Globus pallidus (tissue), 1 donor: ENCODE measurements at places on chromosomes 7 and 10.
A peak's percentile ranks its signal among the peaks of the same experiment; 100 is the strongest.

- no peak for DNase-seq
Observed at GRCh38 chr7:90383861-90384260, 19.4 kb upstream of the CLDN12 start.

GRCh38 chr7:148570510-148570909 lies 20.1 kb upstream of the C7orf33 start:
- no peak for DNase-seq

GRCh38 chr10:20013991-20014750 lies 197.9 kb downstream of the PLXDC2 start:
- DNase-seq, result no peak

DNA sequence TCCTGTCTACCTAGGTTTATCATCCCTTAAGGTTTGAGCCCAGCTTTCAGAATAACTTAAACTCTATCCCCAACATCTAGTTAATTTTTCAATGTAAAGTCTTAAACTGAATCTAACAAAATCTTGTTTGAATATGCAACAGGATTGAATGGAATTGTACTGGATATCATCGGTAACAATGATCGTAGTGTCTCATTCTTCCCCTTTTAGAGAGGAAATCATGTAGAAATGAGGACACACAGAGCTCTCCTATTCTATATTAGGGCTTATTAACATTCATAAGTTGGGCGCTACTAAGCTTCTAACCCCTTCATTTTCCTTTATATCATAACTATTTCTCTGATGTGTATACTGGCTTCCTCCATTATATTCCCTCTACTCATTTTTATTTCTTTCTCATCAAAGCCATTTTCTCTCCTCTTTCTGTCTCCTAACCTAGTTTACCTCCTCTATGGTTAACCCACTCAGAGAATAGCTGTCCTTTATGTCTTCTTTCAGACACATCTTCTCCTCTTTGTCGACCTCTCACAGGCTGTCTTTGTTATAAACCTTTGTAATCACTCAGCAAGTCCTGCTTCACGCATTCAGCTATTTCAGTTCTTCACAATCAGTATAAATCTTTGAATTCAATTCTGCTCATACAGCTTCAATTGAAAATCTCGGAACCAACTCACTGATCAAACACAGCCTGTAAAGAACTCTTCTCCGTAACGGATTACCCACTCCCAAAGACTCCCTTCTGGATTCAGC lies 1019.0 kb upstream of the C7orf33 start:
- DNase-seq, result peak; percentile 74

DNA sequence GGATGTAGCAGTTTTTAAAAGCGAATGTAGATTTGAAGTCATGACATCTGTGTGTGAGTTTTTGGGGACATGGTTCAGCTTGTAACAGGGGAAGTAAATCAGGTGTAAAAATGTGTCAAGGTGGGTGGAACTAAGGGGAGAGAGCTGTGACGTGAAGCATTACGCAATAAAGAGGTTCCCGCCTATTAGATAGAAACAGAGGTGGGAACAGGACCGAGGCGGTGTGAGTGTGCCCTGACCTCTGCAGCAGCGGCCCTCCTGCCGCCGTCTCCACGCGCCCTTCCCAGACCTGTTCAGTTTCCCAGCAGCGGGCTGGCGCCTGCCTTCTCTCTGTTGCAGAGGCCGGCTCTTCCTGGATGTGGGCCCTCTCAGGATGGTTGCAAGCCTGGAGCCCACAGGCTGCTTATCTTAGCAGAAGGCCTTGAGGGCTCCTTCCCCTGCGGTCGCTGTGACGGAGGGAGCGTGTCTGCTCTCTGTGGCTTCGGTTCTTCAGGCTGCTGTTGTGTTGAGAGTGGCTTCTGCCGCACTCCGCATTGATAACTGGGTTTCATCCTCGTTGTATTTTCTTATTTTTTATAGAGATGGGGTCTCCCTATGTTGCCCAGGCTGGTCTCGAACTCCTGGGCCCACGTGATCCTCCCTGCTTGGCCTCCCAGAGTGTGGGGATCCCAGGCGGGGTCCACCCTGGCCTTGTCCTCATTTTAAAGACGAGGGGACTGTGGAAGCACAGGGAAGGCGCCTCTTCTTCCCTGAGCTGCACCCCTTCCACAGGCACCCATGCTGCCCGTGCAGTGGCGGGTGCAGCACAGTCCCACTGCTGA lies 65.0 kb downstream of the DNAJB6 start:
- no peak for DNase-seq

GRCh38 chr7:108809356-108809755 lies 239.7 kb downstream of the DNAJB9 start:
- no peak for DNase-seq

- no peak for DNase-seq
Observed at GRCh38 chr10:44306762-44307161, 78.1 kb downstream of the CXCL12 start.

GRCh38 chr7:5424749-5425506 lies 1.3 kb upstream of the TNRC18 start:
- peak; percentile 58 for DNase-seq

DNA sequence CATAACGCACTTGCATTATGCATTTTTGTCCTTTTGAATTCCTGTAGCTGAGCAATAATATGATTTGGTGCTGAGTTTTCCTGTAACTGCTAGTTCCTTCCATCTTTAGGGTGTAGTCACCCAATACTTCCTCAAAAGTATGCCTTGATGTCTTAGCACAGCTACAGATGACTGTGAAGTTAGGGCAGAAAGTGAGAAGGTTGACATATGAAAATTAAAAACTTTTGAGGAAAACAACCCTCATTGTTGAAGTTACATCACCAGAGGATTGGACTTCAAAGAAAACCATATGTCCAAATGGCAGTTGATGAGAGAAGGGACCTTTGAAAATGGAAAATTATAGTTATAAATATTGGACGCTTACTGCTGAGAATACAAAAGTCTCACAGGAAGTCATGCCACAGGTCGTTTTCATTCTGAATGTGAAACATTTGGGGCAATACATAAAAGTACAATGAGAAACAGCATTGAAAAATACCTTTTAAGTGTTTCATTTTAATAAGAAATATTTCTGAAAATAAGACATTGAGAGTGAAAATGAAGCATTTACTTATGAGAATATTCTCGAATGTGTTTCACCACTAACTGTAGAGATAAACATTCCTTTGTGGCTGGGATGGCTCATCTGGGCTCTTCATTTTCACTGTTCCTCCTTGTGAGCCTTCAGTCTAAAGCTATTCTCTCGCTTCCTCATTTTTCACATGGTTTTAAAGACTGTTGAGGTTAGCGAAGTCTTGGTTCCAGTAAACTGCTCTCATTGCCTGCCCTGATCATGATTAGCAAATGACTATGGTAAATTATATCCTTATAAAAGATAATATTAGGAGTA lies 61.4 kb upstream of the NME8 start:
- DNase-seq, result peak; percentile 43

- no peak for DNase-seq
Observed at GRCh38 chr7:521221-522070, 1.8 kb upstream of the PDGFA start.

DNA sequence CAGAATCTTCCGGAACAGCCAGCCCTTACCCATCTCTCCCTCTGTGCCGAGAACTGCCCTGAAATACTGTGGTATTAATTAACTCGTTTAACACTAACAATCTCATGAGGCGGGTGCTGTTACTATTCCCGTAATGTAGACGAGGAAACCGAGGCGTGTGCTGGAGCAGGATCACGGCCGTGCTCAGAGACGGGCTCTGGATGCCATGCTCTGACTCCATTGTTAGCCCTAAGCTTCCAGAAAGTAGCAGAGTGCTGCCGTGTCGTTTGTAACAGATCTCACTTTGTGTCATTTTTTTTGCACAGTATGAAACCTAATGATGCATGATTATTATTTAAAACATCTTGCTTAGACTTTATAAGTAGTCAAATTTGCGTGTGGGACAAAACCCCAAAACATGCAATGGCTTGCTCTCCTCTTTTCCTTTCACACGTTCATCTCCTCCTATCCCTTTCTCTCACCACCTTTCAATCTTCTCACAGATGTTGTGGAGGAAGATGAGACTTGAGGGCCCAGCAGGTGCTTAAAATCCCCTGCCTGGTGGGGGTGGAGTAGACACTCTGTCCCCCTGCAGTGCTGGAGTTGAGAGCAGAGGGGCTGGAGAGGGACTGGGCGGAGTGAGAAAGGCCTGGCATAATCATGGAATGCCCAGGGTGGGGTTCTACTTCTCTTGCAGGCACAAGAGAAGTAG lies 482 bp upstream of the ACTR3C start:
- DNase-seq, result no peak

DNA sequence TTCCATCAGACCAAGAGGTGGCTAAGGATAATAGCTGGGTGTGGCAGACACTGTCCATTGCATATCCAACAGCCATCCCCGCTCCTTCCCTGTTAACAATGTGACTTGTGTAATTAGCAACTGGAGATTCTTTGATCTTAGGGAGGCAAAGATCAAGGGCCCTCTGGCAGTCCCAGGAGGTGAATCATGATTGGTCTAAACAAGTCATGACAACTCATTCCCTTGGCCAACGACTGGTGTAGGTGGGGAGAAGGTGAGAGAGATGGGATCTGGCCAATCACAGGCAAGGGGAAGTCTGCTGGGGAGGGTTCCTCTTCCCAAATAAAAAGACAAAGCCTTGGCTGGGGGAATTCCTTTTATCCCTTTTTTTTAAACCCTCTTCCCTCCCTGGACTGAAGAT lies 46.2 kb upstream of the COMTD1 start:
- DNase-seq, result no peak

DNA sequence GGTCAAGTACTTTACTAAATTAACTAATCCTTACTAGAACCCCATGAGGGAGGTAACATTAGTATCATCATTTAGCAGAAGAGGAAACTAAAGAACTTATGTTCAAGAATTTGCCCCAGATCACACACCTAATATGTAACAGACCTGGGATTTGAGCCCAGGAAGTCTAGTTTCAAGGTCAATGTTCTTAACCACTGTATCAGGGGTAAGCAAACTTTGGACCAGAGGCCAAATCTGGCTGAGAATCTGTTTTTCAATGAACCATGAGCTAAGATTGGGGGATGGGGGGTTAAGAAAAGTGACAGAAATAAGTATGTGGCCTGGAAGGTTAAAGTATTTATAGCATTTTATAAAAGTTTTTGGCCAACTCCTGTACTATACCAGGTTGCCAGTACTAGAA lies 95.1 kb downstream of the ZNF248 start:
- DNase-seq, result no peak

DNA sequence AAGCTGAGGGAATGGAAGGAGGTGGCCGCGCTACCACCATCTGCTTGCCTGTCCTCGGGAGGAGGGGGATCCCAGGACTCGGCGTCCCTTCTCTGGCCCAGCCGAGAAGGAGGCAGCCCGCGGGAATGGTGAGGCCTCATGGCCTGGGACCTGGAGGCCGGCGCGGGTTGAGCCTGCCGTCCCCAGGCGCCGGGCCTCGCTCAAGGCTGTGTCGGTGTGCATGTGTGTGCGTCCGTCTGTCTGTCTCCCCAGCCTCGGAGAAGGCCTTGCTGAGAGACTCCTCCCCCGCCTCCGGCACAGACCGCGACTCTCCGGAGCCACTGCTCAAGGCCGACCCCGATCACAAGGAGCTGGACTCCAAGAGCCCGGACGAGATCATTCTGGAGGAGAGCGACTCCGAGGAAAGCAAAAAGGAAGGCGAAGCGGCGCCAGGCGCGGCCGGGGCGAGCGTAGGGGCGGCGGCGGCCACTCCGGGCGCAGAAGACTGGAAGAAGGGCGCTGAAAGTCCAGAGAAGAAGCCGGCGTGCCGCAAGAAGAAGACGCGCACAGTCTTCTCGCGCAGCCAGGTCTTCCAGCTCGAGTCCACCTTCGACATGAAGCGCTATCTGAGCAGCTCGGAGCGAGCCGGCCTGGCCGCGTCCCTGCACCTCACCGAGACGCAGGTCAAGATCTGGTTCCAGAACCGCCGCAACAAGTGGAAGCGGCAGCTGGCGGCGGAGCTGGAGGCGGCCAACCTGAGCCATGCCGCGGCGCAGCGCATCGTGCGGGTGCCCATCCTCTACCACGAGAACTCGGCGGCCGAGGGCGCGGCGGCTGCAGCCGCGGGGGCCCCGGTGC lies 1.3 kb downstream of the HMX3 start:
- no peak for DNase-seq

GRCh38 chr7:151415375-151416105 lies 5.7 kb upstream of the WDR86 start:
- no peak for DNase-seq

DNA sequence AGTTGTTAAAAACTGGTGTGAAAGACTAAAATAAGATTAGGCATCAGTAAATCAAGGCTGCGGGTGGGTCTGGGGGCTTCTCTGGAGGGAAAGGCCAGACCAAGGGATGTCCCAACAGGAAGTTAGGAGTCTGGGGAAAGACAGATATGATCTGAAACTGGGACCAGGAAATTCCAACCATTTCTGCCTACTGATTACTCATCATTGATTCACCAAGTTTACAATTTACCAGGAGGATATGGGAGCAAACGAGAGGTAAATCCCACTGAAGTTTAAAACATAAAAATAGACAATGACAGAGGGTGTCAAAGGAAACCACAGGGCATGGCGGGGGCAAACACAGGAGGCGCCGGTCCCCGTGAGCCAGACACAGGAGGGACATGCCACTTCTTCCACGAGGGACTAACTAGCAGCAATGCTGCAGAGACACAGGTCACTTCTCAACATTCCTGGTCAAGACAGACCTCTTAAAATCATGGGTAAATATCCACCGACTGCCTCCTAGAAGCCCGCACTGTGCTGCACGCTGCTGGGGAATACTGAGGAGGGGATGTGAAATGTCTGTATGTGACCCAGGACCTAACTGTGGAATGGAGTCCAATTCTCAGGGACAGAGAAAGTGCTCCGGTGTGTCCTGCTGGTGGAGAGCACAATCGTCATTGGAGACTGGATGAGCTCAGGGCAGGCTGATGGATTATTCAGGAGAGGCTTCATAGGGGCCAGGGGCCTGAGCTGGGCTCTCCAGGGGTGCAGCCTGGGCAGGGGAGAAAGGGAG lies 153.4 kb upstream of the KLF14 start:
- DNase-seq, result no peak

DNA sequence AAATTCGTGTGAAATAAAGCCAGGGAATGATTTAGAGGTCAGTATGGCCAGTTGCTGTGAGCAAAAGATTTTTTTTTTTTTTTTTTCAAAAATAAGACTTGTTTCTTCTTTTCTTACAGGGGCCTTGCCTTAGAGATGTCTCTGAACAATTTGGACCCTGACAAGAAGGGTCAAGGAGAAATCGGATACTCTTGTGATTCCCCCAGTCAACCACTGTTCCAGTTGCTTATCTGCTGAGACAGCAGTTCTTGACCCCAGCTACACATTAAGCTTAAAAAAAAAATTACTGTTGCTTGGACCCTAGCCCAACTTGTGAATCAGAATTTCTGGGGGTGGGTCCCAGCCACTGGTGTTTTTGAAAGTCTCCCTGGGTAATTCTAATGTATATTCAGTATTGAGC lies 12.0 kb upstream of the FMC1 start:
- DNase-seq, result no peak

GRCh38 chr10:126634911-126635310 lies 35.6 kb downstream of the C10orf90 start:
- DNase-seq, result no peak

DNA sequence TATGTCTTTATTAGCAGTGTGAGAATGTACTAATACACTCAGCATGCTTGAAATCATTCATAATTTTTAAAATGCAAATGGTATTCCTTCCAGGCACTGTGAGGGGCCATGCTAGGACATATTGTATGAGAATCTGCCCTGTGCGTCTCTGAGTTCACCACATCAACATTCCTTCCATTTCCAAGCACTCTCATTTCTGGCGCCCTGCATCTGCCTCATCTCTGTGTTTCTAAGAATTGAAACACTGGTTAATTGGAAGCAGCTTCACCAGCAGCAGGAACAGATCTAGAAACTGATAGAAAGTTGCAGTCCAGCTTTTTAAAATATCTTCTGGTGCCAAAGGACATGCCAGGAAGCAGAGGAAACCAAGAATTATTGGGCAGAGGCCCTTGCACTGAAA lies 555.9 kb upstream of the DPP6 start:
- no peak for DNase-seq
